MG63 (cell line): ENCODE measurements at places on chromosomes 7 and 10. TPM values are rescaled to one million over a fixed set of nuclear protein-coding genes. Genes with fewer than 3 reads are reported as not detected.

The LIPN gene
- 0.10 TPM in 1 of 2 replicates, not detected in the other for total RNA-seq

The OR9A2 gene
- total RNA-seq = not detected in 2 replicates

The SLIT1 gene
- total RNA-seq = not detected in 2 replicates

The TLX1 gene
- total RNA-seq = not detected in 2 replicates

The VWDE gene
- total RNA-seq = not detected in 2 replicates

The RBP3 gene
- total RNA-seq = not detected in 2 replicates

The CCL24 gene
- total RNA-seq = not detected in 2 replicates
